Stomach (tissue), 19 donors: ENCODE measurements at places on chromosomes 1 and 21. TPM values are rescaled to one million over a fixed set of nuclear protein-coding genes. Genes with fewer than 3 reads are reported as not detected.
A peak's percentile ranks its signal among the peaks of the same experiment; 100 is the strongest.

COL16A1 gene
- 84.1 TPM for total RNA-seq

ZFP69B gene
- total RNA-seq, result not detected

- no peak for DNase-seq
Measured at GRCh38 chr1:201490708-201491131, 16.2 kb downstream of the CSRP1 start.

DNA sequence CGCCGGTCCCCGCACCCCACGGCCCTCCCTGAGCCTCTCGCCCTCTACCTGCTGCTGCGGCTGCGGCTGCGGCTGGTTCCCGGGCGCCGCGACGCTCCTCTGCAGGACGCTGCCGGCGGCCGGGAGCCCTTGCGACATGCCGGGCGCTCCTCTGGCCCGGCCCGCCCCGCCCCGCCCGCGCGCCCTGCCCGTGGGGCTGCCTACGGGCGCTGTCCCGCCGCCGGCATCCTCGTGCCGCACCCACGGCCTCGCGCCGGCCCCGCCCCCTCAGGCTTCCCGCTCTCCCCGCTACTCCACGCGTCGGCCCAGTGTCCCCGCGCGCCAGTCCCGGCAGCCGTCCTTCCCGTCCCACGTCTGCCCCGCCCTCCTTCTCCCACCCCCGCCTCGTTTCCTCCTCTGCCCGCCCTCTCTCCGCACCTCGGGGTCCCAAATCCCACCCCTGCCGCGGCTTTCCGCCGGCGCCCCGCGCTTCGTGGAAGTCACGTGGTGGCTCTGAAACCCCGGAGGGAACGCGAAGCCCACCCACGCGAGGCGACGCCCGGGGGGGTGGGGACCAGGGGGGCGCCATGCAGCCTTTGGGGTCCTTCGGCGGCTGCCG lies at the start of gene BATF3:
TSS of gene BATF3 (minus strand) at position 216 of the 598 bp plus-strand sequence. CDS start at position 138, 78 bp downstream.
- DNase-seq, result peak; percentile 78

- DNase-seq, result no peak
Measured at GRCh38 chr21:44749116-44749758, 37.9 kb upstream of the TSPEAR start.

- DNase-seq, result peak; percentile 13
Measured at GRCh38 chr1:53586765-53587164, 127.6 kb downstream of the DMRTB1 start.

DNA sequence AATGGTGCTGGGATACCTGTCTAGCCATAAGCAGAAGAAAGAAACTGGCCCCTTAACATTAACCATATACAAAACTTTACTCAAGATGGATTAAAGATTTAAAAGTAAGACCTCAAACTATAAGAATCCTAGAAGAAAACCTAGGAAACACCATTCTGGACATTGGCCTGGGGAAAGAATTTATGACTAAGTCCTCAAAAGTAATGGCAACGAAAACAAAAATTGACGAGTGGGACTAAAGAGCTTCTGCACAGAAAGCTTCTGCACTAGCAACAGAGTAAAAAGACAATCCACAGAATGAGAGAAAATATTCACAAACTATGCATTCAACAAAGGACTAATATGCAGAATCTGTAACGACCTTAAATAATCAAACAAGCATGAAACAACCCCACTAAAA lies 66.7 kb downstream of the NME7 start:
- no peak for DNase-seq

DNA sequence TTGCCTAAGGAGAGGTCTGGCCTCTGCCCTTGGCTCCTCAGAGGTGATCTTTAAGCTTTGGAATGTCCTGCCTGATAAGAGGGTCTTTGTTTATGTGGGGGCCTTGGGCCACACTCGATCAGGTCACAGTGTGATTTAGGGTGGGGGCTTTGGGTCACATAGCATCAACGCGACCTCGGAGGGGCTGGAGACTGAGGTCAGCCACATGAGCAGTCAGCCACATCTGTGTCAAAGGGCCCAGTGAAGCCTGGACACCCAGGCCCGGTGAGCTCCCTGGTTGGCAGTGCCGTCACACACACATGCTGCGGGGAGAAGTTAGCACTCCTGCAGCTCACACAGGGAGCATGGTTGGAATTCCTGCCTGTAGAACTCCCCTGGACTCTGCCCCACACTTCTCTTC lies 345.0 kb downstream of the NPHP4 start:
- no peak for DNase-seq

DNA sequence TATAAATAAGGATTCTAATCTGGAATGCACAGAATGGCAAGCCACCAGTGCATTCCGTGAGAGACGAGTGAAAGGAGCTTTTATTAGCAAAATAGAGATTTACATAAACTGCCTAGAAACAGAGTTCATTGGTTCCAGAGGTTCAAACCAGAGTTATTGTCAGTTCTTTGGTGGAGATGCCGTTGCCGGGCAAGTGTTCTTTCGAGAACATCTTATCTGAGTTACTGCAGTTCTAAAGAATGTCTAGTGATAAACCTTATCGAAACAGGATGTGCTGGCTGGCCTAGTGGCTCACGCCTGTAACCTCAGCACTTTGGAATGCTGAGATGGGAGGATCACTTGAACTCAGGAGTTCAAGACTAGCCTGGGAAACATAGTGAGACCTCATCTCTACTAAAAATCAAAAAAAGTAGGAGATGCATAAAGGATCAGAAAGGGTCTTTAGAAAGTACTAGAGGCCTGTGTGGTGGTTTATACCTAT lies 19.9 kb upstream of the EVI5 start:
- DNase-seq, result peak; percentile 85

GRCh38 chr1:84853741-84854721 lies 39.0 kb downstream of the LPAR3 start:
- DNase-seq, result no peak

GRCh38 chr1:37016121-37016520 lies 18.2 kb downstream of the GRIK3 start:
- no peak for DNase-seq
